CD8-positive, alpha-beta memory T cell (primary cell): ENCODE measurements at places on chromosomes 2 and 18. TPM values are rescaled to one million over a fixed set of nuclear protein-coding genes. Genes with fewer than 3 reads are reported as not detected.

DNA sequence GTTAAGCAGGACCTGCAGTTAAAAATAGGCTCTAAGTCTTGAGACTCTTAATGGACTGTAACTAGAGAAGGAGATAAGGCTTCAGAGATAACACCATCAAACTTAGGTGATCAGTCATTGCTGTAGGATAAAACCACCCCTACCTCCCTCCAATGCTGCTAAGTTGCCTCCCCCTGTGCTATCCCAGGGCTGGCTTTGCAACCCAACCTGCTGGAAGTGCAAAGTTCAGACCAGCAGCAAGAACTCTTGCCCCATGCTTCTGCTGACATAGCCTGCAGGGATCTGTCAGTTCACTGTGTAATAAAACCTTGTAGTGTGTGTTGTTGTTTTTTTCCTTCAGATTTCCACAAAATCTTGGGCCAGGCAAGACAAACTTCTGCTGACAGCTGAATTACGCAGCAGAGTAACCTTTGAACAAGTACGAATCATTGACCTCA is 57.4 kb upstream of the EPB41L3 start:
- H3K27ac ChIP-seq = no peak overlapping the region
- DNase-seq = no peak
- H3K27me3 ChIP-seq = no peaks in the 10 kb centered on the region
- H3K4me1 ChIP-seq = no peaks in the 10 kb centered on the region
- no peaks in the 10 kb centered on the region for H3K36me3 ChIP-seq

The LIMS4 gene
- total RNA-seq = 0.79 TPM

The SP5 gene
- not detected for total RNA-seq

DNA sequence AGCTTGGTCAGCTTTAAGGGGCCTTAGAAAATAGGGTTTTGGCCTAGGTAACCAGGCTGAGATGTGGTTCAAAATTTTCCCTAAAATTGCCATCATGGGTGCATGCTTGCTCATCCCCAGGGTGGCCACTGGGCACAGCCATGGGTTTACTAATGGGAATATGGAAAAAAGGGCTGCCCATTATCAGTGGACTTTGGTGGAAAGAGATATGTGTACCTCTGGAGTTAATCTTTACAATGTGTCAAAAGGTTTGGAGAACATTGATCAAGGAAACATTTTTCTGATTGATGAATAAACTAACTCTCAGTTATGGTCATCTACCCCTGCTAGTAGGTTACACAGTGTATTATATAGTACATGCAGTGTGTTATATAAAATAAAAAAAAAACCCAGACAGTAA is 13.1 kb downstream of the KDM3A start:
- no peak overlapping the region for H3K27ac ChIP-seq
- no peak for DNase-seq
- no peak overlapping the region for H3K4me3 ChIP-seq
- H3K4me1 ChIP-seq = peaks cover 2% of the 10 kb centered on the region
- H3K36me3 ChIP-seq = peaks cover 73% of the 10 kb centered on the region

GRCh38 chr18:79507546-79508480 is 112.1 kb downstream of the NFATC1 start:
- H3K4me3 ChIP-seq = peak overlapping the region; percentile 43
- DNase-seq = no peak
- no peaks in the 10 kb centered on the region for H3K27me3 ChIP-seq
- no peak overlapping the region for H3K27ac ChIP-seq

GRCh38 chr18:25701821-25702220 is 349.9 kb upstream of the ZNF521 start:
- DNase-seq = no peak
- no peak overlapping the region for H3K4me3 ChIP-seq
- no peak overlapping the region for H3K27ac ChIP-seq
- no peaks in the 10 kb centered on the region for H3K36me3 ChIP-seq

DNA sequence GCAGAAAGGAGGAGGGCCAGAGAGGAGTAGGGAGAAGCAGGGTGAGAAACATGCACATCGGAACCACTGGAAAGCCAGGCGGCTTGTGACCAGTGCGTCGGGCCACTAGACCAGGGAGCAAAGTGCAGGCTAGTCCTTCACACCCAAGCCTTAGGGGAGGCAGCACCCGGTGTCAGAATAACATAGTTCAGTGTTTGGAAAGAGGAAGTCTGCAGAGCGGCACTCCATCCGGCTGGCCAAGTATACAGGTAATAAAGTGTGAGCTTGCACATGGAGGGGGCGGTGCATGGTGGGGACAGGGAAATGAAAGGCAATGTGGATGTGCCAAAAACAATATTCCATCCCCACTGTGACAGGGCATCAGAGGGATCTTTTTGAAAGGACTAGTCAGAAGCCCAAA is 69.7 kb downstream of the ZNF521 start:
- no peak for DNase-seq
- no peak overlapping the region for H3K27ac ChIP-seq
- H3K27me3 ChIP-seq = no peaks in the 10 kb centered on the region
- no peak overlapping the region for H3K4me3 ChIP-seq
- H3K36me3 ChIP-seq = no peaks in the 10 kb centered on the region

DNA sequence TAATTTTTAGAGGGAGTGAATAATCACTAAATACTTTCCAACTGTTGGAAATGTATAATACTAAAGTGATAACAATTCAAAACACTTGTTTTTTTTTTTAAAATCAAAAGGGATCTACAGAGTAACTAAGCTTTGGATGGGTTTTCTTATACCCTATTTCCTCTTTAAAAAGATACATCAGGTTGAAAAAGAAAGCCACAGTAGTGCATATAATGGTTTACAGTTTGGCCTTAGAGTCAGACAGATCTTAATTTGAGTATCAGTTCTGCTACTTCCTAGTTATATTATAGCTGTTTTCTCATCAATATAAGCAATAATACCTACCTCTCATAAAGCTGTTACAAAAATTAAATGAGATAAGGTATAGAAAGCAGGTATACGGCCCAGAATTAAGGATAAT is 28.5 kb downstream of the PSME4 start:
- no peak for DNase-seq
- no peak overlapping the region for H3K27ac ChIP-seq
- no peaks in the 10 kb centered on the region for H3K36me3 ChIP-seq
- no peak overlapping the region for H3K4me3 ChIP-seq
- no peaks in the 10 kb centered on the region for H3K4me1 ChIP-seq

The SERPINB3 gene
- total RNA-seq = not detected

DNA sequence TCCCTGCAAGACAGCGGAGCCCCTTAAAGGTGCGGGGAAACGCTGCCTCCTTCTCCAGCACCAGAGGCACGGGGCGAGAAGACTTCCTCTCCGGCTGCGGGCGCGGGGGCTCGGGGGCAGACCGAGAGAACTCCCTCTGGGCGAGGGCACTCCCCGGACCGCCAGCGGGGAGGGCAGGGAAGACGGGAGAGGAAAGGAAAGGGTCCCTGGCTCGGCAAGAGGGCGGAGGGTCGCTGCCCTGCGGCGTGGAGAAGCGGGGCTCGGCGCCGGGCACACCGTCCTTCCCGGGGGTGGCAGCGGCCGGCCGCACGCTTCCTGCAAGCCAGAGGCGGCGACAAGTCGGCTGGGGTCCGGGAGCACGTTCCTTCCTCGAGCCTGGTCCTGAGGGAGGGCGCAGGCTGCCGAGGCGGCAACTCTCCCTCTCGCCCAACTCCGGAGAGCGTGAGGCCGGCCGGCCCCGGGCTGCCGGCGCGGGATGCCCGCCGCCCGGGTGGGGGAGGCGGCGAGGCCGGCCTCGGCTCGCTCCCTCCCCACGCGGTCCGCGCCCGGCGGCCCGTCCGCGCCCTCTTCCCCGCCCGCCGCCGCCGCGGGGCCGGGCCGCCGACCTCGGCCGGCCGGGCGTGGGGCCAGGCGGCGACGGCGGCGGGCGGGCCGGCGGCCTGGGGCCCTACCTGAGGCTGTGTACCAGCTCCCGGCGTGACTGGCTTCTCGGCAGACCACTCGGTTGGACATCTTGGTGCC is 1.1 kb downstream of the MEMO1 start:
- peaks cover 42% of the 10 kb centered on the region for H3K4me1 ChIP-seq
- no peaks in the 10 kb centered on the region for H3K27me3 ChIP-seq
- H3K4me3 ChIP-seq = peak overlapping the region; percentile 44
- DNase-seq = peak; percentile 52
- peak overlapping the region; percentile 69 for H3K27ac ChIP-seq

The ONECUT2 gene
- not detected for total RNA-seq

- no peak for DNase-seq
- no peak overlapping the region for H3K27ac ChIP-seq
- H3K36me3 ChIP-seq = no peaks in the 10 kb centered on the region
- no peaks in the 10 kb centered on the region for H3K27me3 ChIP-seq
- no peak overlapping the region for H3K4me3 ChIP-seq
- peaks cover 5% of the 10 kb centered on the region for H3K4me1 ChIP-seq
Observed at GRCh38 chr2:196086517-196087368, 18.1 kb upstream of the DNAH7 start.

DNA sequence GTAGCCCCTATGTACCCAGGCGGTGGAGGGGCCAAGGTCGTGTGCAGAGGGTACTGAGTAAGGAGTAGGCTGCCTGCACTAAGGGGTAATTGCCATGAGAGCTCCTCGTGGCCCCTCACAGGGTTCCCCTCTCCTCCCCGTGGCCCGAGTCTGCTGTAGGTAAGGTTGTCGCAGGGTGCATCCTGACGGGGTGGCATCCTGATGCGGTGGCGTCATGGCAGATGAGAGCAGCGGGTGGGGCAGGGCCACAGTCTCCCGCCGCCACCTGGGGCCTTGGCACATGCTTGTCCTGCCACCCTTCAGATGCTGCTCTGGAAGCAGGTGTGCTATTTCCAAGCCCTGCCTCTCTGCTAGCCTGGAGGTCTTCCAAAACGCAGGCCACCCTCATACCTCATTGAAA is 89.7 kb downstream of the EIPR1 start:
- H3K27ac ChIP-seq = no peak overlapping the region
- H3K4me3 ChIP-seq = no peak overlapping the region

The PAX8 gene
- 2.3 TPM for total RNA-seq

DNA sequence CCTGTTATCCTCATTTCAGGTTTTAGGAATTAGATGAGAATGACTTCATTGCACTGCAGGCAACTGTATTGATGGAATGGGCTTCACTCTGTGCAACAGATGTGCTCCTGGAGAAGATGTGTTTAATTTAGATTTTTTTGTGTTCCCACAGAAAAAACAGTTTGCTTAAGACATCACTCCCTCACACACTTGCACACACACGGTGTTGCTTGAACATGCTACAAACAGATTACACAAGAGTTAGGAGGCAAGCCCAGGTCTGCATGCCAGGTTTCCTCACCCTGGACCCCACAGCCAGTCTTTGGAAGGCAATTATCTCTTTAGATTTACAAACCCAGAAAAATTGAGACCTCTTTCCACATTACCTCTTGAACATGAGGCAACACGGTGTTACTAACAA is 93.7 kb upstream of the KLHL29 start:
- H3K36me3 ChIP-seq = no peaks in the 10 kb centered on the region
- no peak overlapping the region for H3K4me3 ChIP-seq
- H3K4me1 ChIP-seq = no peaks in the 10 kb centered on the region
- no peaks in the 10 kb centered on the region for H3K27me3 ChIP-seq
- no peak overlapping the region for H3K27ac ChIP-seq

GRCh38 chr2:159551806-159552205 is 64.5 kb downstream of the BAZ2B start:
- H3K27me3 ChIP-seq = no peaks in the 10 kb centered on the region
- no peak overlapping the region for H3K27ac ChIP-seq
- H3K4me3 ChIP-seq = no peak overlapping the region
- no peaks in the 10 kb centered on the region for H3K36me3 ChIP-seq
- H3K4me1 ChIP-seq = no peaks in the 10 kb centered on the region
- no peak for DNase-seq

The PSMA8 gene
- total RNA-seq = 1.4 TPM

- DNase-seq = no peak
- H3K27ac ChIP-seq = no peak overlapping the region
- no peaks in the 10 kb centered on the region for H3K27me3 ChIP-seq
- no peaks in the 10 kb centered on the region for H3K4me1 ChIP-seq
- no peak overlapping the region for H3K4me3 ChIP-seq
- no peaks in the 10 kb centered on the region for H3K36me3 ChIP-seq
Observed at GRCh38 chr2:141641462-141641861, 489.4 kb downstream of the LRP1B start.

The KLHL30 gene
- total RNA-seq = not detected
